GM19239 (cell line): ENCODE measurements at places on chromosomes 2 and 18.

DNA sequence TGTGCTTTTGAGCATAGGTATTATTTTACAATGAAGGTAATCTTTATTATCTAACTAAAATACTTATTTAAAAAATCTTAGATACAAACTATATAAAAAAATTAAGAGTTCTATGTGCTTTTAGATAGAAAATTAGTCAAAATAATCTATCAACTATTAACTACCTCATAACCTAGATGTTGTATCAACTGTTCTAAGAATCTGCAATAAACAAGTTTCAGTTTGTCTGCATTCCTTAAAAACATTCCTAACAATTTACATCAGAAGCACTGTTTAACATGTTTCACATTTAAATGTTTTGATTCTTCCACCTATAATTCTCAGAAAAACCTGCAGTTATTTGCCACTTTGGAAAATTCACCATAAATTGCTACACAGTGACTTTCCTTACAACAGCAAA lies 33.3 kb downstream of the NDUFS1 start:
- DNase-seq: no peak

DNA sequence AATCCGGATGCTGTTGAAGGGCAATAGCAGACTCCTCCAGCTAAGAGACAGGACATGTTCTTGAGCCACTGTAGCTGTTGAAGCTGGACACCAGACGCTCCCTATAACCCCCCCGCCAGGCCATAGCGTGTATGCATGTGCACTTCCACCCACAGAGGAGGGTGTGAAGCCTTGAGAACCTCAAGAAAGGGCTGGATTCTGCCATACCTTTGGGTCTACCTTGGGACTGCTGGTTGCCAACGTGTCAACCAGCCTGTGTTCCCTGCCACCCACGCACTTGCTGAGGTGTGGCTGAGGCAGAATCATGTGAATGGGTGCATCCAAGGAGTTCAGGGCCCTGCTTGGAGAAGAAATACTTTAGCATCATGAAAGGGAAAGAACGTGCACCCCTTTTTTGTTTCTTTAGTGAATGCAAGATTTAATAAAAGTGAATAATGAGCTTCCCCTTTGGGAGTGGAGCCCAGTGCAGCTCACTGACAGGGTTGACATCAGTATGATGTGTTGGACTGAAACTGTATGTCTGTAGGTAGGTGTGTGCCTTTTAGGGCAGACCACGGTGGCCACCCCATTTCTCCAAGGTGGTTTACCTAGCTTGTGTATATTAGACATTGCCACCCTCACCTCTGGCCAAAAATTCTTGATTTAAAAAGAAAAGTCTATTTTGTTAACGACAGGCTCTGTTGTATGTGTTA lies 198.3 kb downstream of the MGAT5 start:
- no peak for DNase-seq

- no peak for DNase-seq
Measured at GRCh38 chr18:45060102-45060501, 379.4 kb downstream of the SETBP1 start.

GRCh38 chr18:6505498-6505875 lies 90.8 kb upstream of the L3MBTL4 start:
- DNase-seq: no peak

DNA sequence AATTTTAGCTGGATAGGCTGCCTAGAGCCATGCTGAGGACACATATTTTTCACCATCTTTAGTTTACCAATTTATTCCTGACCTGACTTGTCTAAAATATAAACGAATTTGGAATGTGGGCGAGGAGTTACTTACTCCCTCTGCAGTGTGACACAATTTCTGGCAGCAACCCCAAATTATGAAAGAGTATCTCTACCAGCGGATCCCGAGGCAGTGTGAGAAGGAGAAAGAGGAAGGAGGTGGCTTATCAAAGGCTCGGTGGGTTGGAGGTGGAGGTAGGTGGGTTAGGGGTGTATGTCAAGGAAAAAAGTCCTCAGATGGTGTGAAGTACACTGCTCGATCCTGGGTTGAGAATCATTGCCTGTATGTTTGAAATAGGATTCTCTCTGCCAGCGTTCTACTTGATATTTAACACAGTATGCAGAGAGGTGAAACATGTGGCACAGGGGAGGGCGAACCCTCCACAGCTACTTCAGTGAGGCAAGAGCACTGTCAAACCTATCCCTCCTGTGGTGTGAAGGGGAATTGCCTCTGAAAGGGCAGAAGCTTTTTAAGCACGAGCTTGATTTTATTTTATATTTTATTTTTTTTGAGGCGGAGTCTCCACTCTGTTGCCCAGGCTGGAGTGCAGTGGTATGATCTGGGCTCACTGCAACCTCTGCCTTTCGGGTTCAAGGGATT lies 76.0 kb downstream of the RFTN2 start:
- DNase-seq: no peak
